T47D (cell line): ENCODE measurements at places on chromosomes 7 and 10.
A peak's percentile ranks its signal among the peaks of the same experiment; 100 is the strongest.

- no peak for DNase-seq
These were observed 280.5 kb downstream of the ELFN1 start for GRCh38 chr7:1950452-1951158.

- no peak for DNase-seq
These were observed 19.7 kb upstream of the SLC18A2 start for GRCh38 chr10:117221156-117221711.

DNA sequence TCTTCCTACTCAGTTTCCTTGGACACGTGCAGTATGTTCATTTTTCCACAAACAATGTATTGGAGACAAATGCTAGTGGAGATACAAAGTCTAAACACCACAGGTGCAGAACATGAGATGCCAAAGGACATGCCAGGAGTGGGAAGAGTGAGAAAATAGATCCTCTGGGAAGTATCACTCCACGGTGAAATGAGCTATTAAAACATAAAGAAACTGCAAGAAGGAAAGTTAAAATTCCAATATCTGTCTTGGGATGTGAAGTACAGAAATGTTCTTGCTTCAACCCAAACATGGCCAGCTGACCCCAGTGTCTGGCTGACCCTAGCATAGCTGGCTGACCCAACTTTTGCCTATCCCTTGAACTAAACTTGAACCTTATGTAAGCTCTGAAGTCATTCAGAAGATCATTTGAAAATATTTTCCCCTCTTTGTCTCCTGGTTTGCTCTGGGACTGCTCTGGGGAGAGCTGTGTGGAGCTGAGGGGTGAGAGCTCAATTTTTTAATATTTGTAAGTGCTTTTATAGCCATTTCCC is 59.5 kb downstream of the FZD1 start:
- DNase-seq = no peak

DNA sequence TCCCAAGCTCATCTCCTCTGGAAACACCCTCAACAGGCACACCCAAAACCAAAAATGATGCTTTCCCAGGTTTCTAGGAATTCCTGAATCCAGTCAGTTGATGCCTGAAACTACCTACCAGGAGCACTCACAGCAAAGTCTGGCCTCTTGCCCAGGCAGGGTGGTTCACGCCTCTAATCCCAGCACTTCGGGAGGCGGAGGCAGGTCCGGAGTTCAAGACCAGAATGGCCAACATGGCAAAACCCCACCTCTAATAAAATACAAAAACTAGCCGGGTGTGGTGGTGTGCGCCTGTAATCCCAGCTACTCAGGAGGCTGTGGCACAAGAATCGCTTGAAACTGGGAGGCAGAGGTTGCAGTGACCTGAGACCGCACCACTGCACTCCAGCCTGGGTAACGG is 1.9 kb downstream of the MAD1L1 start:
- DNase-seq = no peak

DNA sequence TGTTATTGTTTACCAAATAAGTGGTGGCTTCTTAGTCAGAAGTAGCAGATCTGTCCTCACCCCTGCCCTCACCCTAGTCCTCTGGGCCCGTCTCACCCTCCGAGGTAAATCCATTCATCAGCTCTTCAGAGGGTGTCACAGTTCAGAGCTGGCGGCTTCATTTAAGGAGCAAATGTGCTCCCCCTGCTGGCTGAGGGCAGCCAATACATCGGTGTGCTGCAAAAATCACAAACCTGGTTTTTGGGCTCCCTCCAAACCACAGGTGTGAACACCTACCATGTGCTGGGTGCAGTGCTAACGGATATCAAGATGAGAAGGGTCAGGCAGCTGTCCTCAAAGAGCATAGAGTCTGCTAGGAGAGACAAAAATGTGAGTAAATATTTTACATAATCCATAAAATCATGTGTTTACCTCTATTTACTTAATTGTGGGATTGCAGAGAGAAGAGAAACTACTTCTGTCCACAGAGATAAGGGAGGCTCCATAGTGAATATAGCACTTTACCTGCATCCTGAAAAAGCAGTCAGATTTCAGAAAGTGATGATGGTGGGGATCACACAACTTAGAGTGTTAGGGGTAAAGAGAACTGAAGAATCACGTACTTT is 15.5 kb upstream of the CRTAC1 start:
- DNase-seq = peak; percentile 77

DNA sequence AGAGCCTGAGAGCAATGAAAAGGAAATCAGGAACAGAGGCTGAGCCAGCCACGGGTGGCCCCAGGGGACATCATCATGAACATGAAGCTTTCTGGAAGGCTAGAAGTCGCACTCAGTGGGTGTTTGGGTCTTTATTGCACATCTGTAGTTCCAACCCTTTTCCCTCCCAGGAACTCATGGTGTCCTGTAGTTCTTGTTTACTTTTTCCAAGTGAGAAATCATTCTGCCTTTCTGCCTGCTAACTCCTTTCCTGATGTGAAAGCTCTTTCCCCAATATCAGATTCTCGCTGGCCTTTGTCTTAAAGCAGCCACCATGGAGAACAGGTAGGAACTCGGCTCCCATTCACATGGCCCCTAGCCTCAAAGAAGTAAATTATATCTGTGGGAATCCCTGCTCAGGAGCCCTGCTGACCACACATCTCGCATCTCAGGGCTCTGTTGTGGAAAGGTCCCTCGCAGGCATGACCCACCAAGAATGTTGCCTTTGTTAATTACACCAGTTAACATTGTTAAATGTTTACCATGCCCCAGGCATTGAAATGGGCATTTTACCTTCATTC is 542.7 kb downstream of the TNS3 start:
- DNase-seq = no peak

- no peak for DNase-seq
These were observed 181.7 kb upstream of the RHOBTB1 start for GRCh38 chr10:61125560-61126170.

- no peak for DNase-seq
These were observed 41.4 kb downstream of the CAMK1D start for GRCh38 chr10:12390733-12391132.

GRCh38 chr7:80869106-80869784 is 49.6 kb downstream of the SEMA3C start:
- no peak for DNase-seq

DNA sequence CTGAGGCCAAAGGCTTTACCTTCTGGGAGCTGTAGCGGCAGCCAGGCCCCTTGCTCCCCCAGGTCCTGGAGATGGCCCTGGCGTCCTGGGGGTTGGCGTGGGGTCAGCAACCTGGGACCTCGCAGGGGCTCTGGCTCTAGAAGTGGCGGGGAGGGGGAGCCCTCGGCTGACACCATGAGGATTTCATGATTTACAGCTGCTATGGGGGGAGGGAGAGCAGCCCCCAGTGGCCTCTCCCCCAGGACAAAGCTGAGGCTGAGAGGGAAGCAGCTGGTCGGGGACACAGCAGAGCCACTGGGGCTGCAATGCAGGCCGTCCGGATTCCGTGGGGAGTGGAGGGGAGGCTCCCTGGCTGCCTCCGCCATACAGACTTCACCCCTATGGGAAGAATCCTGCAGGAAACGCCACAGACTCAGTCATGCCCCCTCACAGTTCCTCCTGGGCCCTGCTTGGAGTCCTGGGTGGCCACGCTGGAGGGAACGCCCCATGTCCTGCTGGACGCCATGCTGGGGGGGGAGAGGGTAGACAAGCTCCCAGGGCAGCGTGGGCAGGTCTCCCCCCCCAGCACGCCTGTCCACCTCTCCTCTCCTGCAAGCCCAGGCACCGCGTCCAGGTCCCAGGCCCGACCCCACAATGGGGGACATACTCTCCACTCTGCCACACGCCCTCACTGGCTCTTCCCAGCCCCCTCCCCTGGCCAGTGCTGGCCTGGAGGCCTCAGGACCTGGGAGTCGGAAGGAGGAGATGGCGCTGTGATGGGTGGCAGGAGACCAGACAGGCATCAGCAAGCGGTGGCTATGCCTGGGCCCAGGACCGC is 243.6 kb downstream of the ELFN1 start:
- no peak for DNase-seq

DNA sequence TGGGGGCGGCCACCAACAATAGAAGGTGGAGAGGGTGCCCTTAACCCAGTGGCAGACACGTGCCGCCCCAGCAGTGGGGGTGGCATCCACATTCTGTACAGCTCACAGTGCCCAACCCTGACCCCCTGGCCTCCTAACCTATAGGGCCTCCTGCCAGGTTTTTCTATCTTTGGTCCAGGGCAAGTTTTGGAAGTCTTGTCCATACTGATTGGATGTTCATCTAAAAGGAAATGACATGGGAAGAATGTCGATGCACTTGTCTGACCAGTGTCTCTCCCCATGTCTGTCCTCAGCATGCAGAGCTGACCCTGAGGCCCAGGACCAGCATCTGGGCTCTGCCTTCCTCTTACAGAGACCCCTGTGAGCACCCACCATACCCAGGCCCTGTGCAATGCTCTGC is 32.3 kb upstream of the ANTXRL start:
- DNase-seq = peak; percentile 32

GRCh38 chr10:79188154-79188965 is 119.6 kb downstream of the ZMIZ1 start:
- no peak for DNase-seq

GRCh38 chr10:17330501-17330900 is 102.5 kb downstream of the VIM start:
- no peak for DNase-seq

GRCh38 chr10:47449979-47450378 is 33.9 kb downstream of the ANXA8 start:
- no peak for DNase-seq

DNA sequence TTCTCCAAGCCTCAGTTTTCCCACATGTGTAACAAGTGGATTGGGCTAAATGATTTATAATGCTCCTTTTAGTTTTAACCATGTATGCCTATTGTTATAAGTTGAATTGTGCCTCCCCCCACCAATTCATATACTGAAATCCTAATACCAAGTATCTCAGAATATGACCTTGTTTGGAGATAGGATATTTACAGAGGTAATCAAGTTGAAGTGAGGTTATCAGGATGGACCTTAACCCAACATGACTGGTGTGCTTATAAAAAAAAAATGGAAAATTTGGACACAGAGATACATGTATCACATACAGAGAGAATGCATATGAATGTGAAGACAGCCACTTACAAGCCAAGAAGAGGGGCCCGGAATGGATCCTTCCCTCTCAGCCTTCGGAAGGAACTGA is 117.9 kb upstream of the HABP2 start:
- no peak for DNase-seq

DNA sequence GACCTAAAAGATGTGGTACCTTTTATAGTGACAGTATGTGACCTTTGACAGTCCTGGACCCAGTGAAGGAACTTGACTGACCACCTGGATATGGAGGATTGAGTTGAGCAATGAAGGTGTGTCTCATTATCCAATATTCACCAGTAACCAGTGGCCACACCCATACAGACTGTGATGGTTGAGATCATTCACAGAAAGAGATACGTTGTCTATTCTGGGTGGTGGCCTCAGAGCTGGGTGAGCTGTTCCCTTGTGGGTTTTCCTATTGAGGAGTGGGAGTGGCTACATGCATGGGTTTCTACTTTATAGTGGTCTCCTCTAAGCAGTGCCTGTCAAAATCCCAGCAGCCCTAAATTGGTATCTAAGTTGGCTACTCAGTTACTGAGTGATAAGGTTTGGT is 507.4 kb downstream of the SORCS3 start:
- DNase-seq = no peak

DNA sequence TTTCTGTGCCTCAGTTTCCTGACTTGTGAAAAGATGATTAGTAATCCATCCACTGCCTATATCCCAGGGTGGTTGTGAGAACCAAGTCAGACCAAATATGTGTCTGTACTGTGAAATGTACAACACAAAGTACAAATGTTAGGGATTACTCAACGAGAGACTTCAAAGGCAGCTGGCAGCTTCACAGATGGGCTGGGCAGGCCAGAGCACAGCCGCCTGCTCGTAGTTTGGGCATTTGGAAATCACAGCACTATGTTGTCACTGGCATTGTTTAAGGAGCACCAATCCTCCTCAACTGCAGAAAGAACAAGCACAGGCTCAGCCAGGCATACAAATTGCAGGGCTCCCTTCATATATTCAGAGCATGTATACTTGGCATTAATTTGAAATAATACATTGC is 64.5 kb upstream of the C10orf90 start:
- no peak for DNase-seq

- DNase-seq = no peak
These were observed 35.9 kb downstream of the FZD1 start for GRCh38 chr7:91299952-91300775.

- DNase-seq = no peak
These were observed 112.8 kb upstream of the STEAP1B start for GRCh38 chr7:22612776-22613175.

GRCh38 chr10:79400146-79401004 is 45.0 kb downstream of the ZCCHC24 start:
- DNase-seq = peak; percentile 58

DNA sequence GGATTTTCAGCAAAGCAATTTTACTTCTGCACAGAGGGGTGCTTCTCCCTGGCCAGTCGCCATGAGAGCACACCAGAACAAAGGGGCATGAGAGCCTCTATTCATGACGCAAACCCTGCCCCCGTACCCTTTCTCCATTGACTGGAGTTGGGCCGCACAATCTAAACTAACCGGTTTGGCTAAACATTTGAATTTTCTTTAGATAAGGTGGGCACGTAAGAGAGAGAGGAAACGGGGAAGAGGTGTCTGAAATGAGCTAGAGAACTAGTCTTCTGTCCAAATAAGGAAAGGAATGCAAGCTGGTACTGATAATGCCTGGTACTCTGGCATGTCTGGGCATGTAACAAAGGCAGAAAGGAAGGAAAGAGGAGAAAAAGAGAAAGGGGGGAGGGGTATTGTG is 13.2 kb upstream of the SCIN start:
- no peak for DNase-seq

GRCh38 chr7:28767356-28767755 is 190.8 kb downstream of the TRIL start:
- no peak for DNase-seq

DNA sequence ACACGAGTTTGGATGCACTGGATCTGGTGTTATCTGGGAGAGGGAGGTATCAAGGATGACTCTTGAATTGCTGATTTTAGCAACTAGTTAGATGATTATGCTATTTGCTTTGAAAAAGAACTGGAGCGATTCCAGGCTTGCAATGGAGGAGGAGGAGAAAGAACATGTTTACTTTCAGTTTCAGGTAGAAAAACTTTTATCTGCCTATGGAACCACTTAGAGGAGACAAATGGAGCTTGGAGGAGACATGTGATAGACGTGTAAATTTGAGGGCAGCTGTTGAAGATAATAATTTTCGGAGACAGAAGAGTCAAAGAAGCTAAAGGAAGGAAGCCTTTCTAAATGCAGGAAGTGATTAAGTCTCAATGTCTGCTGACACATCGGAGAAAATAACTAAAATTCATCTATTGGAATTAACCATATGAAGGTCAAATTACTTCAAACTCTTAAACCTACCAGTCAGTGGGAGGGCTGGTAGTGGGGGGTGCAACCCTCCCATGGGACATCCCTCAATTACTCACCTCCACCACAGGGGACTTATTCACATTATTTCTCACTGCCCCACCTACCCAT is 56.4 kb upstream of the GNAI1 start:
- no peak for DNase-seq

DNA sequence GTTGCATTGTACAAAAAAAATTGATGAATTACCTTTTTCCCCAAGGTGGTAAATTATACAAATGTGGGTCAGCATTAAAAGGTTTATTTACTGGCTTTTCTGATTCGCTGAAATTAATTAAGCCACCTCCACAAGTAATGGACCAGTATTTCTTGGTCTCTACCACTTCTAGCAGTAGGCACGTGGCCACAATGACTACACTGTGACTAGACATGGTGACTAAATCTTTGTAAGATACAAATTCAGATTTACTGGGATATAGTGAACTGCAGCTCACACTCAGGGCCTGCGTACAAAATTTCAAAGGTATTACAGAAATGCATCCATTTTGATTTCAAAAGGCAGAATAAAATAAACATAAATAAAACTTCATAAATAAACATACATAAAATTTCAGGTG is 10.9 kb downstream of the HPSE2 start:
- DNase-seq = no peak

- peak; percentile 73 for DNase-seq
These were observed 11.5 kb upstream of the CC2D2B start for GRCh38 chr10:95896071-95896850.
